ENCODE measurements at places on chromosomes 7 and 10. TPM values are rescaled to one million over a fixed set of nuclear protein-coding genes. Genes with fewer than 3 reads are reported as not detected.

Gene CYP3A7
- total RNA-seq = not detected

Gene LIPN
- not detected for total RNA-seq

Gene MRM2
- 28.7 TPM for total RNA-seq

Gene AS3MT
- 26.9 TPM for total RNA-seq

Gene DKK1
- 2.5 TPM for total RNA-seq

Gene SPACDR
- 0.67 TPM for total RNA-seq

Gene SMKR1
- total RNA-seq = 1.7 TPM

Gene SLC39A12
- total RNA-seq = not detected

Gene TUBB8
- total RNA-seq = 0.77 TPM

Gene ANKRD2
- not detected for total RNA-seq

DNA sequence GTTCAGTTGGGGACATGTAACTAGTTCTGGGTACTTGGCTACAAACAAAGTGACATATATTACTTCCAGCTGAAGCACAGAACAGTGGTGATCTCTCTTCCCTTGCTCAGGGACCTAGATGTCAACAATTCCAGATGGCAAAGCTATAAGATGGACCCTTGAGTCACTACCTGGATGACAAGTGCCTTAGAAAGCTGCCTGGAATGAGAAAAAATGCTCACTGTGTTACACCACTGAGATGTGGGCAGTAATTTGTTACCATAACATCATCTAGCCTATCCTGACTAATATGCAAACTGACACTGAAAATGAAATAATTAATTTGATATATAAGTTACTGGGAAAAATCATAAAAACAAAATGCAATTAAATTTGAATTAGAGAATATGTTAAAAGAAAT lies 16.4 kb upstream of the CTTNBP2 start:
- no peak overlapping the region for H3K27ac ChIP-seq
- no peak for DNase-seq
- no peaks in the 10 kb centered on the region for H3K27me3 ChIP-seq
- H3K4me1 ChIP-seq = peaks cover 4% of the 10 kb centered on the region
- no peak overlapping the region for H3K4me3 ChIP-seq

GRCh38 chr10:131656009-131656408 lies 244.8 kb upstream of the PPP2R2D start:
- no peak overlapping the region for H3K27ac ChIP-seq
- H3K36me3 ChIP-seq = no peaks in the 10 kb centered on the region
- H3K27me3 ChIP-seq = peaks cover 17% of the 10 kb centered on the region
- H3K4me1 ChIP-seq = peaks cover 3% of the 10 kb centered on the region

- DNase-seq = no peak
- no peak overlapping the region for H3K4me3 ChIP-seq
- H3K27me3 ChIP-seq = no peaks in the 10 kb centered on the region
- peaks cover 39% of the 10 kb centered on the region for H3K4me1 ChIP-seq
Observed at GRCh38 chr10:35924759-35925158, 282.7 kb upstream of the FZD8 start.

- no peaks in the 10 kb centered on the region for H3K4me1 ChIP-seq
- H3K36me3 ChIP-seq = no peaks in the 10 kb centered on the region
- no peak for DNase-seq
Observed at GRCh38 chr10:29966269-29966668, 93.1 kb downstream of the JCAD start.

- DNase-seq = no peak
- peaks cover 13% of the 10 kb centered on the region for H3K4me1 ChIP-seq
- H3K4me3 ChIP-seq = no peak overlapping the region
- peaks cover 26% of the 10 kb centered on the region for H3K27me3 ChIP-seq
- no peaks in the 10 kb centered on the region for H3K36me3 ChIP-seq
Observed at GRCh38 chr10:78405736-78406135, 372.1 kb downstream of the RPS24 start.

DNA sequence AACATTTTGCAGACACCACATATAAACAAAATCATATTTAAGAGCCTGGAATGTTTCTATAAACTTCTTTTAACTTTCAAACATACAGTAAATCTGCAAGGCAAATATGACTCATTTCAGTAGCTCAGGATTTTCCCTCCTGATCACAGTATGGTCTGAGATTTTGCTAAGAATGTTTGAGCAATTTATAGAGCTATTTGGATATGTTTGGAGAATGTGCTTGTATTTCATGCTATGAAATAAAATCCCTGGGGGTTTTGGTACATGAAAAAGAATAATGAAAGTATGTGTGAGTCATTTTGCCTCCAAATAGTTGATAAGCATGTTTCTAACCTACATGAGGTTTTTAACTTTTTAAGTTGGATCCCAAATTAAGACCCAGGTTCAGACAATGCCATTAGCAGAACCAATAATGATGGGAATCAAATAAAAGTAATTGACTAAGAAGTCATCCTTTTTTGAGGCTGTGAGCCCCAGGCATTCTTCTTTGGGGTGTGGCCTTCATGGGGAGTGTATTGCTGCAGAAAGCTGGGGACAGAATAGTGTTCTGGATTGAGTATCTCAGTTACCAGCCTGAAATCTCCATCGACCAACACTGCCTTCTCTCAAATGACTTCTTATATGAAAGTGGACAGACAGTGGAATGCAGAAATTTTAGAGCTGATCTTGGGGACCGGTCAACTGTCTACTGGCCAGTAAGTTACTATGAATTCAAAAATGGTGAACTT lies 66.1 kb upstream of the AGBL3 start:
- DNase-seq = no peak
- peak overlapping the region; percentile 62 for H3K27ac ChIP-seq
- H3K4me3 ChIP-seq = no peak overlapping the region
- peaks cover 5% of the 10 kb centered on the region for H3K4me1 ChIP-seq
- H3K27me3 ChIP-seq = no peaks in the 10 kb centered on the region

- H3K27me3 ChIP-seq = peaks cover 42% of the 10 kb centered on the region
- no peak overlapping the region for H3K4me3 ChIP-seq
- no peaks in the 10 kb centered on the region for H3K36me3 ChIP-seq
- no peak overlapping the region for H3K27ac ChIP-seq
- no peak for DNase-seq
Observed at GRCh38 chr10:132061030-132061429, 4.7 kb upstream of the JAKMIP3 start.

GRCh38 chr10:133391761-133392518 lies 2.0 kb upstream of the MTG1 start:
- H3K36me3 ChIP-seq = peaks cover 5% of the 10 kb centered on the region
- no peak overlapping the region for H3K4me3 ChIP-seq
- H3K4me1 ChIP-seq = peaks cover 8% of the 10 kb centered on the region
- H3K27me3 ChIP-seq = no peaks in the 10 kb centered on the region

- H3K36me3 ChIP-seq = peaks cover 35% of the 10 kb centered on the region
- no peak overlapping the region for H3K4me3 ChIP-seq
- H3K4me1 ChIP-seq = peaks cover 37% of the 10 kb centered on the region
- H3K27me3 ChIP-seq = no peaks in the 10 kb centered on the region
- no peak for DNase-seq
Observed at GRCh38 chr7:155647734-155648133, 3.3 kb downstream of the RBM33 start.

- no peak overlapping the region for H3K4me3 ChIP-seq
- H3K36me3 ChIP-seq = no peaks in the 10 kb centered on the region
- H3K4me1 ChIP-seq = no peaks in the 10 kb centered on the region
- peaks cover 41% of the 10 kb centered on the region for H3K27me3 ChIP-seq
Observed at GRCh38 chr10:8513155-8514147, 459.0 kb downstream of the GATA3 start.

- H3K36me3 ChIP-seq = no peaks in the 10 kb centered on the region
- H3K4me1 ChIP-seq = peaks cover 6% of the 10 kb centered on the region
Observed at GRCh38 chr7:42493436-42494198, 256.6 kb upstream of the GLI3 start.

GRCh38 chr10:28505359-28505959 lies 27.5 kb upstream of the WAC start:
- no peak overlapping the region for H3K4me3 ChIP-seq
- H3K27ac ChIP-seq = no peak overlapping the region
- H3K36me3 ChIP-seq = no peaks in the 10 kb centered on the region
- H3K4me1 ChIP-seq = peaks cover 12% of the 10 kb centered on the region
- DNase-seq = no peak

DNA sequence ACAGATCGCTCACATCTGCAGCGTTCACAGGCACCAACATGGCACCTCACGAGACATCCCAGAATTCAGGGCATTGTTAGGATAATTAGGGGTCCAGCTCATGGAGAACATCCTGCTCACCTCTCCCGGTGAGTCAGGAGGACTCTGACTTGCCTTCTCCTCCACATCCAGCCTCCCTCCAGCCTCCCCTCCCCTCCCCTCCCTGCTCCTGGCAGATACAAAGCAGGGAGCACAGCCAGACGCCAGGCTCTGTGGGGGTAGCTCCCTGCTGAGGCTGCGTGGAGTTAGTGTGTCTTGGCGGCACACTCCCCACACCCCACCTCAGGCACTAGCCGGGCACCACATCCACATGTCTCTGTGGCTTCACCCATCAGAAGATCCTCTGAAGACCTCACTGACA lies 320.6 kb downstream of the CXCL12 start:
- H3K4me3 ChIP-seq = no peak overlapping the region
- H3K4me1 ChIP-seq = peaks cover 6% of the 10 kb centered on the region
- H3K27me3 ChIP-seq = peaks cover 21% of the 10 kb centered on the region
- no peaks in the 10 kb centered on the region for H3K36me3 ChIP-seq
- no peak for DNase-seq

DNA sequence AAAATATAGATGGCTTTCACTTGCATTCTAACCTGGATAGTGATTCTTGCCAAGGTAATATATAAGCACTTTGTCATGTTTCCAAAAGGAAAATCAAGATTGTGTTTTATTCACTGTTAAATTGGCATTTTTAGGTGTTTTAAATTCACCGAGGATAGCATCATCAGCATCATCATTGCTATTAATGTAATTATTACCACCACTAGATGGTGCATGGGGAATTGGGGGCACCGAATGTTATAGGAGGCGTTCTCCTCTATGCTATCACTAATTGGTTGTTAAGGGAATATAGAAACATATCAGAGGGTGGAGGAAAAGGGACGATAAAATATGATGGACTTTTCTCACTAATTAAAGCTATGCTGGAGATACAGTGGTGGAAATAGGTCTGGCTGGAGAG lies 95.5 kb downstream of the CELF2 start:
- no peak overlapping the region for H3K27ac ChIP-seq
- peaks cover 2% of the 10 kb centered on the region for H3K4me1 ChIP-seq
- H3K27me3 ChIP-seq = no peaks in the 10 kb centered on the region
- no peak overlapping the region for H3K4me3 ChIP-seq

- DNase-seq = no peak
- H3K4me3 ChIP-seq = no peak overlapping the region
Observed at GRCh38 chr7:112649560-112649959, 140.6 kb downstream of the TMEM168 start.

DNA sequence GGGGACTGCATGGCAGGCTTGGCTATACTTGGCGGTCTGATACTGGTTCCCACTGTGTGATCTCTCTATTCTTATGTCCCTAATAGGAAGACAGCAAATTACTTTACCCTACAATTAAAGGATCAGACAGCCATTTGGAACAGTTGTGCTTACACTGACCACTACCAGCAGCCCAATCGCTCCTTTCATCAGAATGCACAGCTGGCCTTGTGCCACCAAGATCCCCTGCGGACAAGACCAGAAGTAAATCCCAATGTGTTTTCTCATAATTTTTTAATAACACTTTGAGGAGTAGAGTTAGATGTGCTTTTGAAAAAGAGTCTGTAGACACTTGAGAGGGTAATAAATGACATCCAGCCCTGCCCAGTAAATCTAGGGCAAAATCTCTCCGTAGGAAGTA lies 297.2 kb upstream of the ZNF32 start:
- H3K27me3 ChIP-seq = peaks cover 6% of the 10 kb centered on the region
- H3K4me1 ChIP-seq = no peaks in the 10 kb centered on the region
- DNase-seq = no peak
- H3K4me3 ChIP-seq = no peak overlapping the region
- no peak overlapping the region for H3K27ac ChIP-seq

GRCh38 chr7:92917230-92917629 lies 80.9 kb upstream of the CDK6 start:
- no peak overlapping the region for H3K4me3 ChIP-seq
- peaks cover 13% of the 10 kb centered on the region for H3K4me1 ChIP-seq
- H3K27me3 ChIP-seq = no peaks in the 10 kb centered on the region
- H3K36me3 ChIP-seq = peaks cover 6% of the 10 kb centered on the region
- peak overlapping the region; percentile 90 for H3K27ac ChIP-seq

GRCh38 chr7:66642186-66642585 lies 13.5 kb downstream of the KCTD7 start:
- peaks cover 8% of the 10 kb centered on the region for H3K36me3 ChIP-seq
- H3K27ac ChIP-seq = no peak overlapping the region
- no peak overlapping the region for H3K4me3 ChIP-seq
- DNase-seq = no peak
- H3K4me1 ChIP-seq = peaks cover 2% of the 10 kb centered on the region

- no peak for DNase-seq
- H3K36me3 ChIP-seq = no peaks in the 10 kb centered on the region
Observed at GRCh38 chr10:35409094-35409582, 72.8 kb downstream of the CCNY start.

DNA sequence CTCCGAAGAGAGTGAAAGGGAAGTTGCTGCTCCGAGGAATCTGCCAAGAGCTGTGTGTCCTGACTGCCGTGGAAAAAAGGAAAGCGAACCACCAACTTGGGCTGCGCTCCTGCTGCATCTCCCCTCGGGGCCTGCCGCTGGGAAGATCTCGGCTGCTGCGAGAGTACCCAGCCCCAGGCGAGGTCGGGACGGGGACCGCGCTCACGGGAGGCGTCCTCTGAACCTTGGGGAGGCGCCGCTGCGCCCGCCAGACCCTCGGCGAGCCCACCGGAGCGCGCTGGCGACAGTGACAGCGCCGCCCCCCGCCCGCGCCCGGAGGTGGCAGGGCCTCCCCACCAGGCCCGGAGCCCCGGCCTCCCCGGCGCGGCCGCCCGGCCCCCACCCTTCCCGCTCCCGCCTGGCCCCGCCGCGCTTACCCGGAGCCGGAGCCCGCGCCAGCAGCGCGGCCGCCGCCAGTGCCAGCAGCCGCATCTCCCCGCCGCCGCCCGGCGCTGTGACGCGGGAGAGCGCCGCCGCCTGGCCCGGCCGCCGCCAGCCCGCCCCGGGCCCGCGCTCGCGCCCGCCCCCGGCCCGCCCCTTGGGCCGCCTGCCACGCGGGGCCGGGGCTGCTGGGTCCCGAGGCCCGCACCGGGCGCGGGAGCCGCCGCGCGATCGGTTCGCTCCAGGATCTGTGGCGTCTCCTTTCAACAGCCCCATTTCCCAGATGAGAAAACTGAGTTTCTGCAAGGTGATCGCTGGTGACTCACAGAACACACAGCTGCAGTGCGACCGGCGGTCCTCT lies at the start of gene VSTM4:
VSTM4 (minus strand) TSS at position 508 of the 781 bp plus-strand sequence; CDS start at position 471, 37 bp downstream.
- peak; percentile 22 for DNase-seq
- no peaks in the 10 kb centered on the region for H3K36me3 ChIP-seq
- peak within 1 kb of the TSS; percentile 76 for H3K4me3 ChIP-seq
- peaks cover 2% of the 10 kb centered on the region for H3K4me1 ChIP-seq
- peaks cover 59% of the 10 kb centered on the region for H3K27me3 ChIP-seq
